SK-N-MC (cell line): ENCODE measurements at places on chromosomes 2 and 18.

DNA sequence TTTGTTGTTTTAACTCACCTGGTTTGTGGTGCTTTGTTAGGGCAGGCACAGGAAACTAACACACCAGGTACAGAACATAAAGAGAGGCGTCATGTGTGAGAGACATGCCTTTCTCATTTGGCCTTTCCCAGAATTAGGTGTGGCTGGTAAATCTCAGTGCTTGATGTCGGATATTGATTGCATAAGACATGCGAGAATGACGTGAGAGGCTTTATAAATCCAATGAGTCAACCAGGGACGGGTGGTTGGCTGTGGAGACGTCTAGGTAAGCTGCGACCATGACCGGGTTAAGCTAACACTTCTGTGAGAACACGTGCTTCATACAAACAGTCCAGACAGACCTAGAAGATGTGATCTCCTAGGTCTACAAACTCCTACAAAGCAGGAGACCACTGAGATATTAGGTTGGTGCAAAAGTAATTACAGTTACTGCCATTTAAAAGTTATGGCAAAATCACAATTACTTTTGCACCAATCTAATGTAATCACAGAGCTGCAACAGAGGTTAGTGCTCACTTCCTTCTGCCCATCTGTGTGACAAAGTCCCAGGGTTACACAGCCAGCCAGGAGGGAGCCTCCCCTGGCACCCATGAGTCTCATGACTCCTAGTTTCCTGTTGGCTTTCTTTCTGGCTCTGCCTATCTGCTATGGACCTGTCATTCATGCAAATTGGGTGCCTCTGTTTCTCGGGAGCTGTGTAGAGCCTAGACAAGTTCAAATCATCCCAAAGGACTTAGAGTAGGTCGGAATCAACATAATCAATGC lies 98.9 kb upstream of the ATP8B1 start:
- no peak for DNase-seq

- no peak for DNase-seq
These were observed 36.1 kb downstream of the SDC1 start for GRCh38 chr2:20188851-20189250.

GRCh38 chr2:217086038-217086522 lies 226.2 kb upstream of the TNP1 start:
- DNase-seq = no peak

DNA sequence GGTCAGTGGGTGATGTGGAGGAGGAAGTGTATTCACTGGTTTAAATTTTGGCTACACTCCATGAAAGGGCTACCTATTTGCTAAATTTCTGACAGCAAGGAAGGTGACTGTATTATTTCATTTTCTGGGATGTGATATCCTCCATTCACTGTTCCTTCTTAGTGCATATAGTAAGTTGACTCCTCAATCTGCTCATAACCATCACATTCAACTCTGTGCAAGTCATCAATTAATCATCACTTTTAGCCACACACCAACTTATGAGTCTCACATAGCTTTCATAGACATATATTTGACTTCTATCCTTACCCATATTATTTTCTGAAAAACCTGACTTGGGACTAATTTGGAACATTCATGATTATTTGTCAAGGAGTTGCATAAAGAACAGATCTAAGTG lies 16.9 kb downstream of the KLHL41 start:
- no peak for DNase-seq

DNA sequence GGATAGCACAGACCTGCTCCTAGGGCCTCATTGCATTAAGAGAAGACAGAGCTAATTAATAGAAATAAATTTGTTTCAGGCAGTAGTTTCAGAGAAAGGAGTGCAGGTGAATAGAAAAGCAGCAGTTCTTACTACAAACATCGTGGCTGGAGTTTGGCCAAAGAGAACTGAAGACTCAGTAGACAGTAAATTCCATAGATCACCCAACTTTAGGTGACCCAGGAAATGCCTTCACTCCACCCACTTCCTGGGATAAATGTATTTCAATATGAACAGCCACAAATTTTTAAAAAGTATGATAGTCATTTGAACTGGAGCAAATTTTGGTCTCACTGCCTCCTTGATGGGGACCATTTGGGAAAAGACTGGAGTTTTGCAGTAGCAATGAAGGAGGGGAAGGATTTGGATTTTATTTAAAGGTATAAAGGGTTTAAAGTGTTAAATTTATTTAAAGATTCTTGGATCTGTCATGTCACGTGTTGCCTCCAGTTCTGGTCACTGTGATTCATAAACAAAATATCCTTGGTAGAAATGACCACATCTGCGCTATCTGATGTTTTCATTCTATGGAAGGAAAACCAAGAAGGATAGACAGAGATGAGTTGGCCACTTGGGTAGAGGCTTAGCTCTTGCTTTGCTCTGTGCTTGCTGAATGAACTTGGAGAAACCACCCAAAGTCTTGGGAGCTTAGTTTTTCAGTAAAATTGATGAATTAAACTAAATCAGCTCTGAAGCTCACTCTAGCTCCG lies 390.2 kb downstream of the THSD7B start:
- DNase-seq = no peak

- no peak for DNase-seq
These were observed 8.2 kb upstream of the STK25 start for GRCh38 chr2:241516520-241516965.

GRCh38 chr2:70767699-70768589 lies at the start of gene ADD2:
Gene ADD2 (minus strand): TSS chr2:70768200. CDS start chr2:70706408, 61,792 bp downstream.
- no peak for DNase-seq

- no peak for DNase-seq
These were observed 219.3 kb downstream of the PID1 start for GRCh38 chr2:229051798-229052197.

DNA sequence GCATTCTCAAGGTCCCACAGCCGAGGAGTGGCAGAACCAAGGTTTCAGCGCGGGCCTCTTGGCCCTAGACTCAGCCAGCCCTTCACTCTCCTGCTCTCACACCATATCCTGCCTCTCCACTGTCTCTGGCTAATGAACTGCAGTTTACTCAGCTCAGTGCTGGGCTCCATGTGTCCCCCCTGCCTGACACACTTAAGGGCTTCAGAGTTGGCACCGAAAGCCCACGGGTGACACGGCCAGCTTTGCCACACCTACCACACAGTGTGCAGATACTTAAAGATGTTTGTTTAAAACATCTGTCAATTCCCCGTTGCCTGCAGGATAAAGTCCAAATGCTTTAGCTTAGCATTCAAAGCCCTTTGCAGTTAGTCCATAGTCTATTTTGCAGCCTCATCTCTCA lies 241.2 kb downstream of the SEPTIN10 start:
- DNase-seq = no peak

- DNase-seq = no peak
These were observed 1.6 kb downstream of the IRS1 start for GRCh38 chr2:226797989-226798421.

- no peak for DNase-seq
These were observed 869 bp upstream of the THUMPD2 start for GRCh38 chr2:39779927-39780326.

- no peak for DNase-seq
These were observed 2.8 kb upstream of the INPP4A start for GRCh38 chr2:98441706-98442450.

- no peak for DNase-seq
These were observed 1354.5 kb upstream of the ZEB2 start for GRCh38 chr2:145874466-145874865.

DNA sequence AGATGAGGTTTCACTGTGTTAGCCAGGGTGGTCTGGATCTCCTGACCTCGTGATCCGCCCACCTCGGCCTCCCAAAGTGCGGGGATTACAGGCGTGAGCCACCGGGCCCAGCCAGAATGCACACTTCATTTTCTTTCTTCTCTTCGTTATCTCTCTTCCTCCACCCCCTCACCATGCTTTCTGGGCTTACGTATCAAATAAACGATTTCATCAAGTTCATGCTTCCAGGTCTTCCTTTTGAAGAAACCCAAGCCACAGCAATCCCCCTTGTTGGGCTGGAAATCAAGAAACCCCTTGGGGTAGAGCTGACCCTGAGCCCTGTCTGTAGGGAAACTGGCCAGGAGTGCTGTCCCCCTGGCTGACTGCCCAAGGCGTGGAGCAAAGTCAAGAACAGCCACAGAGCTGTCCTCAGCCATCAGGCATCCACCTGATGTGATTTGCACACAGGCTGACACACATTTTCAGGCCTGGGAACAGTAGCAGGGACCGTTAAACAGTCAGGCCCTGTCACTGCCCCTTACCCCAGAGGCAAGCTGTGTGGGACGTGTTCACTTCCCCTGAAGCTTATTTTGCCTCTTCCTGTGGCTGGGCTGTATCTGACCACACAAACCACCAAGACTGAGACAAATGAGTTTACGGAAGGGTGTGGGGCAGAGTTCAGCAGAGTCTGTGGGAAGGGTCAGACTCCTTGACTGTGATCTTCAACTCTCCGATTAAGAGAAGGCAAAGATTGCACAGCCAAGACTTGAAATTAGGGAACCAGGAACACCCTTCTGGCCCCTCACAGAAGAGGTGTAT lies 15.1 kb upstream of the NMUR1 start:
- DNase-seq = no peak

DNA sequence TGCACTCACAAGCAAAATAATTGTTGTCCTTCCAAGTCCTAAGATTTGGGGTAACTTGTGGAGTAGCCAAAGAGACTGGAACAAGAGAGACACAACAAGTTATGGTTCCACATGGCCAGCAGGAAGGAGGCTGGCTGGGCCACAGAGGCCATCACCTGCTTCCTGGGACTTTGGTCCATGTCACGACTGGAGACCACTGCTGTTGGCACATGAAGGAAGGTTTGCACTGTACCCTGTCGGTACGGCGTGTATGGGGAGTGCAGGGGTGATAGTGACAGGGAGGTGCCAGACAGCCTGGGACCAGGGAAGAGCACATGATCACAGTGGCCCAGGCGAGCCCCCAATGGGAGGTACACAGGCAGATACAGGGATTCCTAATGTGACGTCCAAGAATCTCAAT lies 15.5 kb downstream of the SLC66A2 start:
- DNase-seq = no peak

GRCh38 chr2:47405757-47406156 lies 2.8 kb downstream of the MSH2 start:
- no peak for DNase-seq
